Stimulated activated CD8-positive, alpha-beta memory T cell treated with anti-CD3 and anti-CD28 coated beads, Interleukin-4, amount 100 ng/mL, for 24 hours (primary cell): ENCODE measurements at places on chromosomes 5 and 9.
A peak's percentile ranks its signal among the peaks of the same experiment; 100 is the strongest.

DNA sequence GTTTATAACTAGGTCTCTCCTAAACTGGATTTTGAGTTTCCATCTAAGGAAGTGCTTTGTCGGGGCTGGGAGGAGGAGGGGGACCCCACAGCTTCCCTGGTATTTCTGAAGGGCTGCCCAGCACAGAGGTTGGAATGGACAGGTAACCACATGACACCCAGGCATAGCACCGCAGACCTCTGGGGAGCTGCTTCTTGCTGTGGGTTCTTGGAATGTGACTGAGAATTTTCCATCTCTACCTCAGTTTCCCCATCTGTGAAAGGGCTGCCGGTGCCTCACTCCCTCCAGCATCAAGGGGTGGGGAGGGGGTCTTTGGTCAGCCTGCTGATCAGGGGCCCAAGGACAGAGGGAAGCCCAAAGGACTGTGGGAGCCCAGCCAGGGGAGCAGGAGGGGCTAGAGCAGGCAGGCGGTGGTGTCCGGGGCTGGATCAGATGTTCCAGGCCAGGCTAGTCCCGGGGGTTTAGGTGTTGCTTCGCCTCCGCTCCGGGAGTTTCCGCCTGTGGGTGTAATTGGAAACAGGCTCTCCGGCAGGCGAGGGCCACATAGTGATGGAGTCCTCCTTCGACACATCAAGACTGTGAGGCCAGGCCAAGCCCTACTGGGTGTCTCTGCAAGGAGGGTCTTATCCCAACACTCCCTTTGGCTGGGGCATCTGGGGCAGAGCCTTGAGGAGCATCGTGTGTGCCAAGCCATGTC, 3.3 kb downstream of the OLFML2A start:
- no peak for DNase-seq

DNA sequence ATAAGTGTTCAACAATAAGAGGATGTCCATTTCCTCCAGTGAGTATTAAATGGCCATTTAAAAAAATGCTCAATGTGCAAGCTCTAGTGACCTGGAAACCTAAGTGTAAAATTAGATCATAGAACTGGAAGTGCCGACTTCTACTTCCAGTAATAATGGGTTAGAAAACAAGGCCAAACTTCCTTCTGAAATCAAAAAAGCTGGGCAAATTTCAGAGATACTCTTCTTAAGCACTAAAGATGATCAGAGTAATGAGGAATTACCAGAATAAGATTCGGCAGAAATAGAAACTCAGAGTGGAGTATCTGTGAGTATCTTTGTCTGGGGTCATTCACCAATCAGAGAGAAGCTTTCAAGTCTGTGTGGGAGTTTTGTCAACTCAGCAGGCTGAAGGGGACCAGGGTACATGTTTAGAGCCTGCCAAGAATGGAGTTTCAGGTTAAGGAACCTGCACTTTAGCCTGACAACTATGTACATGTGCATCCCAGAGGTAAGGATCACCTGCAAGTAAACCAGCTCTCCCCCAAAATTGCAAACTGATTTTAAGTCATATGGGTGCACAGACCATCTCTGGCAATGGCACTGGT, 17.1 kb downstream of the FCN2 start:
- no peak for DNase-seq

- no peak for DNase-seq
These were observed 448.3 kb downstream of the NTRK2 start for GRCh38 chr9:85117831-85118230.

- DNase-seq = peak; percentile 77
These were observed 2.7 kb upstream of the PCDH12 start for GRCh38 chr5:141960449-141961323.

DNA sequence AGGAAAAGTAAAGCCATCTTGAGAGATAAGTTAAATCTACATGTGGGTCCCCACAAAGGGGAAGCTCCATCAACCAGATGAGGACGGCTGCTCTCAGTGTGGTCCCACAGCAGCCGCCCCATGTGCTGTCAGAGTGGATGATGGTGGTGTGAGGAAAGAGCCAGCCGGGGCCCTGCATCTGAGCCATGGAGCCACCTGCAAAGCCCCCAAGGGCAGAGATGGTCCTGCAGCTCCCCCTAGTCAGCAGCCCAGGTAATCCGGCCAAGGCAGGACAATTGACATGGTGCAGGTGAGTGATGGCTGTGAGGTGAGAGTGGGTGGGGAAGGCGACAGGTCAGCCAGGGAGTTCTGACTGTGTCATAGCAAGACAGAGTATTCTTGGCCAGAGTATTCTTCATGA, 458.8 kb downstream of the ICE1 start:
- DNase-seq = no peak

GRCh38 chr5:53326424-53327153, 153.8 kb upstream of the FST start:
- DNase-seq = no peak
